ENCODE measurements at places on chromosomes 7 and 10.

GRCh38 chr7:82293467-82293866 is 150.1 kb downstream of the CACNA2D1 start:
- no peak for DNase-seq

DNA sequence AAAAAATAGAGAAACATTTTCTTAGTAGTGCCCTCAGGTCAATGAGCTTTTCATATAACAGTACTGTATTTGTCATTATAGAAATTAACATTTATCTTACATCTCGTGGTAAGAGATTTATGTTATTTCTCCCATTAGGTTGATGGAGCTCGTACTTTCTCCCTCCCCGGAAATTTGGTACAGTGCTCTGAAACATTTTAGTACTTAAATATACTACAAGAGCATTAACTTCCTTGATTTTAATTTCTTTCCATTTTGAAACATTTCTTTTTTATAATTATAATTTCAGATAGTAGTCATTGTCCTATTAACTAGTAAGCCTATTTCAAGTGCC is 205.4 kb downstream of the MBL2 start:
- DNase-seq = no peak

DNA sequence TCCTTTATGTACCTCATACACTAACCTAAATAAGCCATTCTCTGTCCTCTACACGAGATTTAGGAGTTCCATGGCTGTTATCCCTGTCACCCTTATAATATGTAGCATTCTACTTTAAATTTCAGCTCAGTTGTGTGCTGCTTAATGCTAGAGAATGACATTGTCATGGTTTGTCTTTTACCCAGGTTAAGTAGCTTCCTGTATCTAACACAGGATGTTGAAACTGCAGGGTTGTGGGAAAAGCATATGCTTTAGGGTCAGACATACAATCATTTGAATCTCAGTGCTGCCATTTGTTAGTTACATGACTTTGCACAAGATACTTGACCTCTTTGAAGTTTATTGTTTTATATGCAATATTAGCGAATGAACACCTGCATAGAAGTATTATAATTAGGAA is 235.1 kb upstream of the CACNA2D1 start:
- no peak for DNase-seq

- no peak for DNase-seq
Observed at GRCh38 chr10:53003094-53003493, 230.5 kb upstream of the MBL2 start.

DNA sequence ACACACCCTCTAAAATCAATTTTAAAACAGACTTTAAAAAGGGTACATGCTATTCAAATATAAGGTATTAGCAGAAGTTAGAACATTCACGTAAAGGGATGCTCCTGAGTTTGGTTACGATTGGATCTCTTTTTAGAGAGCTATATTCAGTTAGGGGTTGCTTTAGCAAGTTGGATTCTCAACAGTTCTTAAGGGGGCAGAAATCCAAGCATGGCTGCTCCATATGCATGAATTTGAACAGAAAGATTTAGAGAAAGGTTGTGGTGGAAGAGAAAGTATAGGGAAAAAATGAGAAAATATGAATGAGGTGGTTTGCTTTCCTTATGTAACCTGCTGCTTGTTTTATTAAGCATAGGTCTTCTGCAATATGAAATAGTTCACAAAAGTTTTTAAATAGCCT is 855.1 kb downstream of the SORCS1 start:
- no peak for DNase-seq

DNA sequence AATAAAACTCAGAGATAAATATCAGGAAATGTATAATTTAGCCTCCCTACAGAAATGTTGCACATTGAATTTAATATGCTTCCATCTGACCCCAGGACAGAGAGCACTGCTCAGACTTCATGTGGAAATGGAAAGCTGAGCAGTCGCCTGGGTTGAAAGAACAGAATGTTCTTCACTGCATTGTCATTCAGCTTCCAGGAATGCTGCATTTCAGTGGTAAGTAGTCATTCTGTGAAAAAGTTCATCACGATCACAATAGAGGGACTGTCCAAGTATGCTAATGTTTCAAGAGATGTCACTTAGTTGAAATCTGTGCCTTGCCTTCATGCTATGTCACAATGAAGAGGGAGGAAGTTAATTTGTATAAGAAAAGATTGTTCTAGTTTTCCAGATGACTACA is 147.3 kb downstream of the NRCAM start:
- DNase-seq = no peak

GRCh38 chr7:120857588-120858573 is at the start of gene TSPAN12:
TSS of gene TSPAN12 (minus strand) at chr7:120858144. CDS start at chr7:120856763, 1,381 bp downstream.
- DNase-seq = no peak

DNA sequence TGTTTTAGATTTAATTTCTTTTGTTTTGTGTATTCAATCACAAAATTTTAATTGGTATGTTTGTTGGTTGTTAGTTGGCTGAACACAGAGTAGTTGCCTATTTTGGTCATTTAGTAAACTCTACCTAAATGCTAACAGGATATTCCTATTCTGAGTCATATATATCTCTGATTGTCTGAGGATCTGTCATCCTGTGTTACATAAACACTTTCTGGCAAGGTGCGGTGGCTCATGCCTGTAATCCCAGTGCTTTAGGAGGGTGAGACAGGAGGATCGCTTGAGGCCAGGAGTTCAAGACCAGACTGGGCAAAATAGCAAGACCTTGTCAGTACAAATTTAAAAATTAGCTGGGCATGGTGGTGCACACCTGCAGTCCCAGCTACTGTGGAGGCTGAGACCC is 178.6 kb downstream of the PLCE1 start:
- DNase-seq = no peak

DNA sequence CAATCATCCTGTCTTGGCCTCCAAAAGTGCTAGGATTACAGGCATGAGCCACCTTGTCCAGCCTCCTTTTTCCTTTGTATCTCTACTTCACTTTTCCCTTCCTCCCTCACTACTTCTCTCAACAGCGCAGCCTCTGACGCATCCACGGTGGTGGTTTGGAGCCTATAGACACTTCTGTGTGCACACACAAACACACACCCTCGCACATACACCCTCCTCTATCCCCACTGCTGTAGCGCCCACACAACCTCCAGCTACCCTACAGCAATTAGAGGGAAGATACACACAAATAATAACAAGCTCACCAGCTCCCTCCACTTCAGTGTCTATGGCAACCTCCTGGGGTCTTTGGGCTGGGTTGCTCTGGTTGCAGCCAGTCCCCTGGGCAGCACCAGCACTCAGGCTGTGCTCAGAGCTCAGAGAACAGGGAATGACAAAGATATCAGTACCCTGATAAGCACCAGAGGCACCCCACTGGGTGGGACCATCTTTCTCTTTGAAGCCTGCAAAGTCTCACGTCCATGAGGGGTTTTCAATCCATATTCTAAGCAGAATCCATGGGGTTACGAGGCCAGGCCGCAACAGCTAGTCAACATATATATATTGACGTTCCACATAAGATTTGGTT is 3.3 kb upstream of the CAMK2G start:
- no peak for DNase-seq

- no peak for DNase-seq
Observed at GRCh38 chr7:30533886-30534285, 29.3 kb upstream of the GGCT start.

- DNase-seq = no peak
Observed at GRCh38 chr10:44864051-44864450, 47.1 kb upstream of the TMEM72 start.

- no peak for DNase-seq
Observed at GRCh38 chr10:7354330-7355047, 56.3 kb downstream of the SFMBT2 start.

DNA sequence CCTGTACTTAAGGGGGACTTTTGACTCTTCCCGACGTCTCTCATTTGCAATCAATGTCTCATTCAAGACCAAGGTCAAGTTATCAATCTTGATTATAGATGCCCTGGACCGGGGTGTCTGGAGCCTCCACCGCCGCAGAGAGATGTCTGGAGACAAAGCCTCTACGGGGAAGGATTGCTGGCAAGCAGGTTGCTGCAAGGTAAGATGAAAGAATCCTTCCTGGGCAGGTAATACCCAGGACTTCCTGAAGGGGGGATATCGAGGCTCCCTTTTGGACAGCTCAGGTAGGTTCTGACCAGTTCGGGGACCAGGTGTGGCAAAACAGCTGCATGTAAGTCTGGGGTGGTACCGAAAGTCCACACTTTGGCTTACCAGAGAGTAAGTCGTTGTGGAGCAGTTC is 12.5 kb upstream of the CUX1 start:
- DNase-seq = no peak

- DNase-seq = no peak
Observed at GRCh38 chr7:46633630-46634240, 712.7 kb upstream of the IGFBP3 start.

- DNase-seq = no peak
Observed at GRCh38 chr10:30170814-30171213, 111.4 kb upstream of the JCAD start.

DNA sequence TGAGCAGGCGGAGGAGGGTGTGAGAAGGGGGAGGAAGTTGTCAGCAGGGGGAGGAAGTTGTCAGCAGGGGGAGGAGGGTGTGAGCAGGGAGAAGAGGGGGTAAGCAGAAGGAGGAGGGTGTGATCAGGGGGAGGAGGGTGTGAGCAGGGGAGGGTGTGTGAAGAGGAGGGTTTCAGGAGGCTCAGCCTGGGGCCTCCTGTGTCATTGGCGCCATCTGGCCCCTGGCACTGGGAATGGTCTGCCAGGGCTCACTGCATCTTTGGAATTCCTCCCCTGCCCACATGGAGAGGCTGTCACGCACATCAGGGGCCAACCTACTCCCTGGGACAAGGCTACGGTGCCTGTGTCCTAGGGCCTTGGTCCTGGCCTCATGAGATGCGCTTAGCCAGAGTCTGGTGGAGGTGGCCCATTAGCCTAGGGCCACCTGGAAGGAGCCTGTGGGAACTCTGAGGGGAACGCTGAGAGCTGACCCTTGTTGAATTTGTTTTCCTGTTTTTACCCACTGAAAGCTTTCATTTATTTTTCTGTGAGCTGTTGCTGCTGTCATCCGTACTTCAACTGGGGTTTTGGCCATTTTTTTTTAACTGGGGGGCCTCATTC is 18.0 kb downstream of the CAMK2B start:
- no peak for DNase-seq

GRCh38 chr10:113550365-113550764 is 2.5 kb upstream of the HABP2 start:
- DNase-seq = no peak

DNA sequence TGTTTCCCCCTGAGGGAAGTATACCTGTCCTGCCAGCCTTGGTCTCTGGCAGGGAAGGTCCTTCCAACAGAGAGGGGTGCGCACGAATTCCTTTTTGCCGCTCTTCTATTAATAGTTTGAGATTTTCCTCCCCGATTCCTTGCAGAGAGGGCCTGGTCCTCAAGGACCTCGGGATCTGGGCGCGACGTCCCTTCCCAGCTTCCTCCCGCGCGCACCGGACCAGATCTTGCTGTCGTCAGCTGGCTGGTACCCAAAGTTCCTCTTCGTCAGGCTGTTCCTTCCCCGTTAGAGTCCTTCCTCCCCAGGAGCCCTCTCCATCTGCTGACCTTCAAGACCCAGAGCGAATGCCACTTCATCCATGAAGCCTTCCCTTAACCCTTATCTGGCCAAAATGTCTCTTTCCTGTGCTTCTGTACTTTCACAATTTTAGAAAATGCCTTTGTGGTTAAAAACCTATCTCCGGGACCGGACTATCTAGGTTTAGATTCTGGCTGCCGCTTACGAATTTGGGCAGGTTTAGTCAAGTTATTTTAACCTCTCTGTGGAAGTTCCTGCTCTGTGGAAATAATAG is 851 bp upstream of the GOT1 start:
- no peak for DNase-seq

DNA sequence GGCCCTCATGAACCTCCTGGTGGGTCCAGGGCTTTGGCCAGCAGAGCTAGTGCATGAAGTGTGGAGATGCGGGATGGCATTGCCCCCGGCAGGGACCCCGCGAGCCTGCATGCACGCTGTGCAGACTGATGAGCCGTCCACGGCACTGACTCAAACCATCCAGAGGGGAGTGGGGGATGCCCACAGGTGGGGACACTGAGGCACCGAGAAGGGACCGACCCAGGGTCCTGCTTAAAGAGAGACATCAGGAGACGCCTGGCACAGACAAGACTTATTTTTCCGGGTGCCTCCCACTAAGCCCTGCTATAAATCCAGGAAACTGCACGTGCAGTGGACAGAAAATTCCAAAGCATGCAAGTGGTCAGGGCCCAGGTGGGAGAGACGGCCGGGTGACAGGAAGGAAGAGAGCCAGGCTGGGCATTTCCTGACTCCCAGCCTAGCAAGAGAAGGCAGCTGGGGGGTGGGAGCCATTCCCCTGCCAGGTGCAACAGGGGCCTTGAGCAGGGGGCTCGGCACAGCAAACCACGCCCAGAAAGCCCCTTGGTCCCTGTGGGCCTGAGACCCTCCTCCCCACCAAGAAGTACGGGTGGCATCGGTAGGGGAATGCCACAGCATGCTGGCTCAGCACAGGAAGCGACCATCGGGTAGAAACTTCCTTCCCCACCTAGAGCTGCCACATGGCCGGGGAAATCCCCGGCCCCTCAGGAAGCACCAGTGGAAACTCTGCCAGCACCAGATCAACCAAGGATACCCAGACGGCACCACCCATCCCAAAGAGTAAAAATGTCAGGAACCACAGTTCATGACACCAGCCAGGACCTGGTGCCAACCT is 91.5 kb downstream of the FOXL3 start:
- peak; percentile 59 for DNase-seq

DNA sequence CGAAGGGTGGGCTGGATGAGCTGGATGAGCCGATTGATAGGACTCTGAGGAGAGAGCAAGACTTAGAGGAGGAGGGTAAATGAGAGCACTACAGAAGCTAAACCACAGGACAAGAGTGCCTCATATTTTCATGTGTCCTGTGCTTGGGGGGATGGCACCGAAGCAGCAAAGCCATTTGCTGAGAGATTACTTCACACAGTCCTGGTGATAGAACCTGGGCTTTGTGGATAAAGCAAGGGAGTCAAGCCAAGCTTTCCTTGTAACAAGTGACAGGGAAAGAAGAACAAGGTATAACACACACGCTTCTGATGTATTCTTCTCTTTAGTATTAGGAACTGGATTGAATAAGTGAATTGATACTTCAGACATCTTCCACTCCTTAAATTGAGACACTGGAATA is 253.7 kb downstream of the ANKRD7 start:
- no peak for DNase-seq

DNA sequence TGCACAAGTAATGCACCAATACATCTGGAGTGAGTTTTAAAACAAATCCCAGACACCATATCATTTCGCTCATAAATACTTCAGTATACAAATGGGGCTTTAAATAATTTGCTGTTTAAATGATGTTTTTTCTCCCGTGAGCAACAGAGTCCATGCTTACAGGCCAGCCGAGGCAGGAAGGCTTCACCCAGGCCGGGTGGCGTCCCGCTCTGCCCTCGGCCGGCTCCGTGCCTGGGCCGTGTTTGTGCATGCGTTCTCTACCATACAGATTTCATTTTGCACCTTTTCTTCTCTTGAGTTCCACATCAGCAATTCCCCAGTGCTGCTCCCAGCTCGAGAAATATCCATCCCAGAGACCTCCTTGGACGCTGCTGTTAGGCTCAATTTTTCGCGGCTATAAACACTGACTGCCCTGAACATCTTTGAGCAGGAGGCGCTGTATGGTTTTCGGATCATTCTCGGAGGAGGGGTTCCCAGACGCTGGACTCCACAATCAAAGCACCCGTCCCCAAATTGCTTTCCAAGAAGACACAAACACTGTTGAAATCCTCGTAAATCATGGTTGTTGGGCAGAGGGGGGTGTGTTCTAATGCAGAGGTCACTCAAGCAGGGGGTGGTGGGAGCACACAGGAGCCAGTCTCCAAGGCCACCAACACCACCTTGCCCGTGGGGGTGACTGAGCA is 91.6 kb downstream of the MICALL2 start:
- DNase-seq = no peak

Measured in stimulated activated CD4-positive, alpha-beta T cell treated with anti-CD3 and anti-CD28 coated beads, Interleukin-2, amount 100 ng/mL, for 4 hours (primary cell).